Hematopoietic multipotent progenitor cell (in vitro differentiated cells): ENCODE measurements at places on chromosomes 12 and 14. TPM values are rescaled to one million over a fixed set of nuclear protein-coding genes. Genes with fewer than 3 reads are reported as not detected.

RIPK3 gene
- 20.2 TPM for total RNA-seq

FAM90A1 gene
- total RNA-seq = under 0.01 TPM

KIF21A gene
- 1.3 TPM for total RNA-seq

EML5 gene
- 0.54 TPM for total RNA-seq

TESPA1 gene
- 342 TPM for total RNA-seq

OR4N2 gene
- not detected for total RNA-seq

KRT75 gene
- total RNA-seq = not detected

GRCh38 chr12:28479683-28480082 lies 289.4 kb downstream of the CCDC91 start:
- no peak for DNase-seq

DNA sequence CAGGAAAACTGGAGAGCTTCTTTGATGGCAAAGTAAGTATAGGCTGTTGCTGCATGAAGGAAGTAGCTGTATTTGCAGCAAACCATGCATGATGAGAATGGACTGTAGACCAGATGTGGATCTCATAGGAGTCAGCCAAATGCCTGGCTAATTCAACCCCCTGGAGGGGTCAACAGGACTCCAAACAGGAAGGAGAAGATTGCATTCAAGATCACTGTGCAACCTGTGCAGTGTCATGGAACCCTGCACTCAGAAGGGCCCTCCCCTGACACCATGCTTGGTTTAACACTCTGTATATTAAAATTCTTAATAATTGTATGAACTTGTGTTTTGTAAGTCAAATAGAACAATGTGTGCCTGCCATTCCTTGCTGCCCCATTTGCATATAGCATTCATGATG lies 225.1 kb upstream of the FSCB start:
- DNase-seq = no peak

- DNase-seq = no peak
Observed at GRCh38 chr12:6699259-6699988, 1.2 kb downstream of the PIANP start.

DNA sequence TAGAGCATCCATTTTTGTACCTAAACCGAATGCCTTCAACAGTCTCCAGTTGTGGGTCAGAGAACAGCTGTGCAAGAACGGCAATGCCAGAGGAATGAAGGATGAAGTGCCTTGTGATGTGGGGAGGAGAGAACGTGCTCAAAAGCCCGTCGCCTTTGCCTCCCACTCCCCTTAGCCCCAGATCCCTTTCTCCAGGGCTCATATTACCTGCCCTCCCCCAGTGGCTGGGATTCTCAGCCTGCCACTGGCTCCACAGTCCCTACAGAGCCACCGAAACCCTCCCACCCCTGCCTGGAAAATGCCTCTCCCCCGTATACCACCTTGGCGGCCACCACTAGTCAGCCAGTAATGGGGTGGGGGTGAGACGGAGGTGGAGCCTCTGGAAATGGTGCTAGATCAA lies 158.5 kb downstream of the ZFP36L1 start:
- no peak for DNase-seq

DNA sequence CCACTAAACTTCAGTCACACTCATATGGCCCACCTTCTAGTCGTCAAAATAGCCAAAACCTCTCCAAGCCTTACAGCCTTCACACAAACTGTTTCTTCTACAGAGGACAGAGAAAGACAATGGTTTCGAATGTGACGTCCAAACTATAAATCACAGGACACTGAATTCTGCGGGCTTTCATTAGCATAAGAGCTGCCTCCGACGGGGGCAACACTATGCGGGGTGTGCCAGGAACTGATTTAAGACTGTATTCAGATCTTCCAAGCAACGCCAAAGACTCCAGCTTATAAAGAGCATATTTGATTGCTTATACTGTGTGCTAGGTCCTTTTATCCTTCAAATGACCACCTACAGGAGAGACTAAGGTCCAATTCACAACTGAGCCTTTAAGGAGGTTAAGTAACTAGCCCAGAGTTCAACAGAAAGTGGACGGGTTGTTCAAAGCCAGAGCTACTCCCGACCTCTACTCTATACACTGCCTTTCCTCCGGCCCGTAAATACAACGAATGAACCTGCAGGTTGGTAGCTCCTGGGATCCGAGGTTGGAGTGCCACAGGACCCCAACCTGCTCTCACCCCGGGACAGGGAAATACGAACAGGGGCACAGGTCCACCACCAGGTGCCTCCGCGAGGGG lies 575 bp downstream of the L2HGDH start:
- DNase-seq = no peak

- no peak for DNase-seq
Observed at GRCh38 chr14:91021991-91022621, 38.3 kb downstream of the RPS6KA5 start.

- DNase-seq = no peak
Observed at GRCh38 chr12:122820838-122821271, 14.4 kb upstream of the HIP1R start.

DNA sequence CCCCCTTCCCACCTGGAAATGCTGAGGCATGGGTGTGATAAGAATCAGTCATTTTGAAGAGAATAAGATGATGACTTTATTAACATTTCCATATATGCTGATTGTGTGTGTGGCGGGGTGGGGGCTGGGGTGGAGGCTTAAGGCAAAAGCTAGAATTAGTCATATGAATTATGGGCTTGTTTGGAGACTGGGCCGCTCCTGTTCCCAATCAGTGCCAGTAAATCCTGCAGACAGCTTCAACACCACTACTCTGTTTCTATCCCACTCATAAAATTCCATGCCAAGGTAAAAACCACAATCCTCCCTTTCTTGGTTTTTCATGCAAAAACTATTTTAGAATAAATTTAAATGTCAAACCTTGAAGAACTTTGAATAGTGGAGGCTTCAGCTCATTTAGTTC lies 29.9 kb upstream of the SLC38A2 start:
- DNase-seq = no peak

DNA sequence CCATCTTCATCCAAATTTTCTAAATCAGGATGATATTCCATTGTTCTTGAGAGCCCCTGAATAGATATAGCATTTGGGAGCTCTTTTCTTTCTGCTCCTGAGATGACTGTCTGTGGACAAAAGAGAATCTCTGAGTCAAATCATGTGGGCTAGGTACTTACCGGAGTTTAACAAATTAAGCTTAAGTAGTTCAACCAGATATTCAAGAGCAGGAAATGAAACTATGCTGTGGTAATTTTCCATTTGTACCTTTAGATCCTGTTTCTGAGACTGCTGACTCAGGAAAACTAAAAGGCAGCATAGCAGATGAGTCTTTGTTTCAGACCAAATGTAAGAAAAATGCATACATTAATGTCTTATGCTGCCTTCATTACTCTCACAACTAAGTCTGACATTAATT lies at the start of gene CLEC7A:
Gene CLEC7A (minus strand): TSS at position 158 of the 400 bp plus-strand sequence. CDS start 117 bp downstream, at position 41.
- no peak for DNase-seq

DNA sequence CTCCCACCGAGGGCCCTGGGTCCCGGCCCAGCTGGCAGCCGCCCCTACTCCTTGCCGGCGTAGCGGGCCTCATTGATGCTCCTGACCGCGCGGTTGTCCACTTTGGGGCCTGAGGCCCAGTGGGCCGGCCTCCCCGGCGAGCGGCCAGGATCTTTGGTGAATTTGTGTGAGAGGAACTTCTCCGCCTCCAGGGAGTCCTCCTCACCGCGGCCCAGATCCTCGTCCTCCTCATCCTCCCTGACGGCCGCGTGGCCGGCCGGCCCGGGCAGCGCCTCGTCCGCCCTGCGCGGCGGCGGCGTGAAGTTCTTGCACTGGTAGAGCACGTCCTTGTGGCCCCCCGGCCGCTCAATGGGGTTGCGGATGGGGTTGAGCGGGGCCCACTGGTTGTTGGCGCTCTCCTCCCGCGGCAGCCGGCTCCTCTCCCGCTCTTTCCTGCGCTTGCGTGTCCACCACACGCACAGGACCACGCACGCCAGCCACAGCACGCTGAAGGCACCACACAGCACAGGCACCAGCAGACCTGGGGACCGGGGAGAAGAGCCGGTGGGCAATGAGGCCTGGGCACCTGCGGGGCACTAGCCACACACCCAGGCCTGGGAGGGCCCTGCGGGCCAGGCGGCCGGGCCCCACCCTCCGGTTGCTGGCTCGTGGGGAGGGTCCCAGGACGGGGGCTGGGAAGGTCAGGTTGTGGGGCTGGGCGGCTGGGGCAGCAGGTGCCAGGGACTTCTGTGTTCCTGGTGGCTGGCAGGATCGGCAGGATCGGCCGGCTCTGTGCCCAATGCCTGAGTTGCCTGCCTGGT lies 25.7 kb downstream of the JAG2 start:
- no peak for DNase-seq

GRCh38 chr12:52319097-52319496 lies 2.1 kb downstream of the KRT83 start:
- DNase-seq = no peak
